ENCODE measurements at places on chromosomes 2 and 18.

- DNase-seq = no peak
These were observed 3.0 kb upstream of the CHMP3 start for GRCh38 chr2:86566158-86566820.

GRCh38 chr2:84537251-84537650 is 21.0 kb downstream of the DNAH6 start:
- no peak for DNase-seq

GRCh38 chr2:206164261-206164862 is 4.7 kb downstream of the EEF1B2 start:
- DNase-seq = no peak

GRCh38 chr2:4782647-4783046 is 909.5 kb upstream of the SOX11 start:
- DNase-seq = no peak

DNA sequence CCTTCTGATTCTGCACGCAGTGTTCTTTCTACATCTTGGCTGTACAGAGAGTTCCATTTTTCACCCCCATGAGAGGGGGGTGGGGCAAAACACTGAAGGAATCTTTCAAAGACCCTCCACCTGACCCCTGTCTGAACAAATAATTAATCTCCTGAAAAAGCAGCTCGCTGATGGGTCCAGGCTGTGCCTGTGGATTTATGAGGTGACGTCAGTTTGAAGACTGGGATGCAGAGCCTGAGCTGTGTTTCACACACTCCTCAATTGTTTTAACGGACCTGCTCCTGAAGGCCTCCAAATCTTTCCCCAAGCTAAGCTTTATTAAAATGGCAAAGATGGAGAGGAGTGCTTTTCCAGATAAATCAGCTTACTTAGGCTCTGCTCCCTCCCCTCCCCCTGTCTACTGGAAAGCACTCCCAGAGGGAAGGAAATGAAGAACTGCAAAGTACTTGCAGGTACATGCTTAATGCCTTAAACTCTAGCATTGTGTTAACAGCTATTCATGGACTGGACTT is 390.2 kb upstream of the TNP1 start:
- DNase-seq = no peak

DNA sequence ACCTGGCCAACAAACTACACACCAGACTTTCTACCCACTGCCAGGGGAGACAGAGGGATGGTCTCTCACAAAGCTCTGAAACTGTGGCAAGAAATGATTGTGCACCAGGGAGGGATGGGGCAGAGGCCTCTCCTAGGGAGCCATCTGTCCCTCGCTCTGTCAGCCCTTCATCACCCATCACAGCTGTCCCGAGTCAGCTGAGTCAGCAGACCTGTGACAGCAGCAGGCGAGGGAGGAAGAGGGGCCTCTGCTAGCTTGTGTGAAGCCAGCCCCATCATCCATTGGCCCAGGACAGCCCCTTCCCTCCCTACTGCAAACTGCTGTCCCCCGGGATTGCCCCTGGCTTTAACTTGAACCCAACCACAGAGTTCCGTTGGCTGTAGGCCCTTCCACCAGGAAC is 5.0 kb downstream of the SH2D6 start:
- no peak for DNase-seq

GRCh38 chr18:36411745-36412168 is 114.2 kb downstream of the FHOD3 start:
- DNase-seq = no peak

DNA sequence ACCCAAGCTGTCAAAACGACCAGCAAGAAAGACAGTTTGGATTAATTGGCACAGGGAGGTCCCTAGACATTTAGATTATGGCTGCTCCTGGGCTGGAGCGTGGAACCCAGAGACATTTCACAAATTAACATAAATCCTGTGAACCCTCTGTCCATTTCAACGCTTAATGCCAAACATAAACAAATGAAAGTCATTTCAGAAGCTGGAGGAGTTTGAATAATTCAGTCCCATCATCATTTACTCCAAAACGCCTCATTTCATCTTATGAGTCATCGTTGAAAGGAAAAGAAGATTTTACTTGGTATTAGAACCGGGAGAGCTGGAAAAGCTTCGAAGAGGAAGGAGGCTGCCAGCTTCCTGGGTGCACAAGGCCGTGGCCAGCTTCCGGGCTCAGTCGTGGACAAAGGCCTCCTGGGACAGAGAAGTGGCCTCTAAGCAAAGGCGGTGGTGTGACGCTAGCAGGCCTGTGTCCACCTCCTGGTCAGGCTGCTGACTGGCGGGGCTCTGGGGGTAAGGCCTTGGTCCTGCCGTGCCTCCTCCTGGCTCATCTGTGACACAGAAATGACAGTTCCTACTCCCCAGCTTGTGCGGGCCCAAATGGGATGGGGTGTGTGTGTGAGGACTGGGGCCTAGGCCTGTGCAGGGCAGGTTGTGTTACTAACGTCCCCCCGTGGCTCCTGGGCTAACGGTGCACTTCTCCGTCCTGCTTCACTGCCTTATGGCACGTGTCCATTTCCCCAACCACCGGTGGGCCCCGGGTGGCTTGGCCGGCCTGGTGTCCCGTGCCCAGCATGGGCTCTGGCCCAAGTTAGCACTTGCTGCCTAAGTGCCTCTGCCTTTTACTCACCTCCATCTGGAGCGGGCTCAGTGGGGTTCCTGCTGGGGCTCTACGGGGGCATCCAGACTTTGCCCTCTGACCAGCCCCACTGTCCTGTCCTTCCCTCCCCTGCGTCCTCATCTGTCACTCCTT is 71.6 kb downstream of the RRM2 start:
- no peak for DNase-seq

- no peak for DNase-seq
These were observed 60.3 kb upstream of the UPP2 start for GRCh38 chr2:158041400-158041799.

DNA sequence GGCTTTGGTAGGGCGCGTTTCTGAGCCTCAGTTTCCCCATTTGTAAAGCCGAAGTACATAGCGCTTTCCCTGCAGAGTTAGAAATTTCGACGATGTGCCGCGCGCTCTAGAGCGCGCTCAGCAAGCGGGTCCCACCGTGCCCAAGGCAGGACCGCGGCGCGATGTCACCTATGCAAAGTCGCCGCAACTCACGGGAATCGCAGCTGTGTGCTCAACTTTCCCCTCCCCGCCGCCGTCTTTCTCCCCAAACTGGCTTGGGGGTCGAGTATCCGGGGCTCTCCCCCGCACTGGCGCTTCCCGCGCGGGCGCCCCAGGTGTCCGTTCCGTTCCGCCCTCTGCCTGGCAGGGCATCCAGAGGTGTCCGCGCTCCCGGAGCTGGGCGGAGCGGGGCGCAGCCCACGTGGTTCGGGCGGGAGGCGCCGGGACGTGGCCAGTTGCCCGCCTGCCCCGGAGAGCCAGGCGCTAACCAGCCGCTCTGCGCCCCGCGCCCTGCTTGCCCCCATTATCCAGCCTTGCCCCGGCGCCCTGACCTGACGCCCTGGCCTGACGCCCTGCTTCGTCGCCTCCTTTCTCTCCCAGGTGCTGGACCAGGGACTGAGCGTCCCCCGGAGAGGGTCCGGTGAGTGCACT is at the start of gene MLPH:
Gene MLPH, plus strand, starts transcription at position 433 of the 630 bp plus-strand sequence. CDS start 6,176 bp downstream, outside the sequence.
- DNase-seq = no peak

DNA sequence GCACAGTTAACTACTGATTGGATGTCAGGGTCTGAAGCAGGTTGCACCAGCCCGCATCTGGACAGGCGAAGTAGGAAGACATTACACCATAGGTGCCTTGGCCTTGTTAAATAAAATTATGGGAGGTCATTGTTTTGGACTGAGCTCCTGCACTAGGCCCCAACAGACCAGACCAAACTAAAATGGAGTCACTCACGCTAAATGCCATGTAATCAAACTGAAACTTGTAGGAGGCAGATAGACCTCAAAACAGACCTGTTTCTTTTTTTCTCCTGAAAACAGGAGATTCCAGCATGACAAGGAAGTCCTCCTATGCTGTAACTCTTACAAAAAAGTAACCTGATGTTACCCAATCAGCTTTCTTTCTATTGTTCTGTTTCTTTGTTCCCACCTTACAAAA is 15.5 kb upstream of the NFU1 start:
- DNase-seq = no peak

DNA sequence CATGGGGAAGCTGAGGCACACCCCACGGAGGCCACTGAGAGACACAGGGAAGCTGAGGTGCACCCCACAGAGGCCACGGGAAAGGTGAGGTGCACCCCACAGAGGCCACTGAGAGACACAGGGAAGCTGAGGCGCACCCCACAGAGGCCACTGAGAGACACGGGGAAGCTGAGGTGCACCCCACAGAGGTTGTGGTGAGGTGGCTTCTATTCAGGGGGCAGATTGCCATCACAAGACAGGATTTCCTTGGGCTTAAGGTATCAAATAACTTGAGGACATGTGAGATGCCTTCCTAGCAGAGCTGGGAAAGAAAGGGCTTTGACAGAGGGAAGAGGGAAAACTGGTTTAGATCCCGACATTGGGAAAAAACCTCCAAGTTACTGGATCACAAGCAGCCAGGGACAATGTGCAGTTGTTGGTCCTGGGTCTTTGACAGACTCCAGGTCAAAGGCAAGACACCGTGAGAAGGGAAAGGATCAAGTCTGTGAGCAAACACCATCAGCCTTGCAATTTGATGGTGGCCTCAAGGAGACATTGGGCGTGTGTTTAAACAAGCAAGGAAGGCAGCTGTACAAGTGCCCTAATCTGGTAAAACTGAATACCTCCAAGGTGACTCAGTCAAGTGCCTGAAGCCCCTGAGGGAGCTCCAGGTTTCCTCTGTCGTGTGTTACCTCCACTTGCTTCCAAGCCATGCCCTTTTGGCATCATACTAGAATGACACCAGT is 133.2 kb upstream of the EPAS1 start:
- DNase-seq = no peak

DNA sequence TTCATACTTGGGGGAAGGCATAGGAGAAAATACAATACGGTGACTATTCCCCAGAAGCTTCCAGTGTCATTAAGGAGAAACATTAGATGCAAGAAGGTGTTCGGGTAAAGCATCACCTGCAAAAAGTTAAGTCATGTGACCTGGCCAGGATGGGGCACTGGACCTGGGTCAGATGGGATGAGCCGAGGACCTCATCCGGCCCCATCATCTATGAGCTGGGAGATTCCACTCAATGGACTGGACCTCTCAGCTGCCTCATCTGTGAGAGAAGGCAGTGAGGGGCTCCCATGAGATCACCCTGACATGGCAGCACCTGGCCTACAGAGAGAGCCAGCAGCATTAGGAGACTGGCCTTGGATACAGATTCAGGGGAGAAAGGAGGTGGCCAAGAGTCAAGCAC is 111.4 kb upstream of the TEX51 start:
- no peak for DNase-seq

DNA sequence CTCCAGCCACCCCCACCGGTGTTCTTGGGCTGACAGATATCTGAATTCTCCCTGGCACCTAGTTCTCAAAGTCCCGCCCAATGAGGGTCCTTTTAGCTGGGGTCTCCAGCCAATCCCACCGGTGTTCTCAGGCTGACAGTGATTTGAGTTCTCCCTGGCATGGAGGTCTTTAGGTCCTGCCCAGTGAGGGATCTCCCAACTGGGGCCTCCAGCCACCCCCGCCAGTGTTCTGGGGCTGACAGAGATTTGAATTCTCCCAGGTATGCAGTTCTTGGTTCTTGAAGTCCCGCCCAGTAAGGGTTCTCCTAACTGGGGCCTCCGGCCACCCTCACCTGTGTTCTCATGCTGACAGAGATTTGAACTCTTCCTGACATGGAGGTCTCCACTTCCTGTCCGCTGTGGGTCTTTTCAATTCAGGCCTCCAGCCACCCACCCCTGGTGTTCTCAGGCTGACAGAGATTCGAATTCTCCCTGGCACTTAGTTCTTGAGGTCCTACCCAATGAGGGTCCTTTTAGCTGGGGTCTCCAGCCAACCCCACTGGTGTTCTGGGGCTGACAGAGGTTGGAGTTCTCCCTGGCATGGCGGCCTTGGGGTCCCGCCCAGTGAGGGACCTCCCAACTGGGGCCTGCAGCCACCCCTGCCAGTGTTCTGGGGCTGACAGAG is 154.6 kb downstream of the ANKRD36 start:
- no peak for DNase-seq

GRCh38 chr2:54524226-54524991 is 68.3 kb downstream of the SPTBN1 start:
- DNase-seq = peak; percentile 19

GRCh38 chr18:59639821-59640220 is 57.4 kb downstream of the CCBE1 start:
- DNase-seq = no peak

DNA sequence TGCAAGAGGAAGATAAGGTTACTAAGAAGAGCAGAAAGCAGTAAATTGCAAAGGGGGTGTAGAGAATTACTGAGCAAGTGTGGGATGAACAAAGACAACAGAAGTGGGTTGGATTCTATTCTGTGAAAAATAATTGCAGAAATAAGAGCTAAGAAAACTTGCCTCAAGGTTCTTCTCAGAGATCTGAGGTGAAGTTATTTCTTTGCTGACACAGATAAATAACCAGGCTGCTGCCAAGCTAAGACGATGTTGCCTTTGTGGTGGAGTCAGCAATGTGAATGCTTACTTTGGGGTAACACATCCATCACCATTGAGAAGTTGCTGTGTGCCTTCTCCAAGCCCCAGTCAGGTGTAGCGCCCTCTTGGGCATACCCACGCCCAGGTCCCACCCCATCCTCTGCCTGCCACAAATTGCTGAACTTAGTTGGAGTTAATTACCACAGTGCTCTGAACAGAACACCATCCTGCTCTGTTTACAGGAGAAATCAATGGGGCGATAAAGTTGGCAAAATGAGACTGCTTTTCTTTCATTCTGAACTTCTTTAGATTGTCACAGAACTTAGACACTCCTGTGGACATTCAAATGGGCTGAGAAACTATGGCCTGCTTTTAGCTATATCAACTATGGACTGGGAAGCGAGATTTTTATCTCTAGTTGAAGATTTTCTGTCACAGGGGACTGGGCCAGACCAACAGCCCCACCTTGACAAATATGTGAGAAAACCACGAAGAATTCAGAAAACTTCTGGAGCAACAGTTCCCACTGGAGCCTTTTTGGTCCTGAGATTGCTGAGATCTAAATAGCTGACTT is 283.6 kb downstream of the TMX3 start:
- no peak for DNase-seq

Measured in GM19239 (cell line).